ENCODE measurements at places on chromosomes 6 and 20.

DNA sequence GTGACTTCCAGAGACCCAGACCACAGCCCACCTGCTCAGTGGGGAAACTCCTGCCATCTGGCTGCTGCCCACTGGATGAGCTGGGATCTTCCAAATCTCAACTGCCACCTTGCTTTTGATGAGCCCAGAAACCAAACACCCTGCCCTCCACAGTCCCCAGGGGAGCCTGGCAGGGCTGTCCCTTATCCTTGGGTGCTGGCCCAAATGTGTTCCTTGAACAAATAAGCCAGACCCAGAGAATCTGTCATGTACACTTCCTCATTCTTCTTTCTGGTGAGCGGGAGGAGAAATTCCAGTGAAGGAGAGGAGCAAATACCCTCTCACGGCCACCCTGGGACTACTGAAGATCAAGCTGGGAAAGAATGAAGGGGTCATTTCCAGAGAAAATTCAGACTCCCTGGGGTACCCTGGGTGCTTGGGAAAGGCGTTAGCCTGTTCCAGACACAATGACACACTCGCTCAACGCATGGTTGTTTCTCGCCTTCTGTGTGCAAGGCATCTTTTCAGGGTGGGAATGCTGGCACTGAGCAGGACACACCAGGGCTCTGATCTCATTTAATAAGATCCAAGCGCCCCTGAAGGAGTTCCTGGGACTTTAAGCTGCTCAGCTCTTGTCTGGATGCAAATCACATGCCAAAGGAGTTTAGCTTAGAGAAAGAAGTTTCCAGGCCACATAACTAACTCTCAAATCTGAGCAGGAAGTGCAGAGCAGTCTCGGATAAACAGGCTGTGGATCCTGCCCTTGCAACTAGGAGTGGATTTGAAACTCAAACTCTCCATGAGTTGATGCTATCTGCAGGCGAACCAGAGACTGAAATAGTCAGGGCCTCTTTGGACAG, 38.5 kb downstream of the PXDC1 start:
- no peak overlapping the region for H3K27ac ChIP-seq
- no peak overlapping the region for H3K4me3 ChIP-seq
- no peaks in the 10 kb centered on the region for H3K36me3 ChIP-seq
- no peaks in the 10 kb centered on the region for H3K4me1 ChIP-seq
- DNase-seq = no peak

DNA sequence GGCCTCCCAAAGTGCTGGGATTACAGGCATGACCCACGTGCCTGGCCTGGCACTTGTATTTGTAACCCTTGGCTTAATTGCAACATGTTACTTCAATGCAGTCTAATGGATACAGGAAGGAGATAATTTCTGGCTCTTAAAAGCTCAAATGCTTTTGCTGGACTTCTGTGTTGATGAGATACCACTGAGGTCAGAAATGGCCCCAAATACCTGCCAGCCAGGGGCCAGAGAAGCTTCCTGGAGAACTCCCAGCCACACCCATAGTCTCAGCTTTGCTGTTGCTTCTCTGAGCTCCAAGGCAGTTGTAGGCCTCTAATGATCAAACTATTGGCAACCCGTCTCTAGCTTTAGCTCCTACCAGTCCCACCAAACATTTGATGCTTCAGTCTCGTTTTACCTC, 14.2 kb upstream of the ZNFX1 start:
- no peaks in the 10 kb centered on the region for H3K4me1 ChIP-seq
- no peaks in the 10 kb centered on the region for H3K27me3 ChIP-seq
- H3K4me3 ChIP-seq = no peak overlapping the region
- H3K36me3 ChIP-seq = peaks cover 42% of the 10 kb centered on the region

- no peaks in the 10 kb centered on the region for H3K27me3 ChIP-seq
- no peak overlapping the region for H3K27ac ChIP-seq
- no peak overlapping the region for H3K4me3 ChIP-seq
- no peak for DNase-seq
Observed at GRCh38 chr6:123519189-123519505, 117.6 kb downstream of the TRDN start.

GRCh38 chr20:52524861-52525260, 333.3 kb upstream of the ZFP64 start:
- no peaks in the 10 kb centered on the region for H3K4me1 ChIP-seq
- no peaks in the 10 kb centered on the region for H3K36me3 ChIP-seq
- no peak overlapping the region for H3K4me3 ChIP-seq
- no peaks in the 10 kb centered on the region for H3K27me3 ChIP-seq
- no peak overlapping the region for H3K27ac ChIP-seq
- DNase-seq = no peak

GRCh38 chr6:84766118-84766798, 1.9 kb upstream of the TBX18 start:
- no peaks in the 10 kb centered on the region for H3K4me1 ChIP-seq
- H3K36me3 ChIP-seq = no peaks in the 10 kb centered on the region
- no peak overlapping the region for H3K4me3 ChIP-seq
- H3K27me3 ChIP-seq = peaks cover 75% of the 10 kb centered on the region
- DNase-seq = no peak
- no peak overlapping the region for H3K27ac ChIP-seq

- no peak overlapping the region for H3K4me3 ChIP-seq
- no peaks in the 10 kb centered on the region for H3K36me3 ChIP-seq
- no peak for DNase-seq
- H3K27me3 ChIP-seq = no peaks in the 10 kb centered on the region
Observed at GRCh38 chr6:163963205-163964120, 548.9 kb downstream of the QKI start.

DNA sequence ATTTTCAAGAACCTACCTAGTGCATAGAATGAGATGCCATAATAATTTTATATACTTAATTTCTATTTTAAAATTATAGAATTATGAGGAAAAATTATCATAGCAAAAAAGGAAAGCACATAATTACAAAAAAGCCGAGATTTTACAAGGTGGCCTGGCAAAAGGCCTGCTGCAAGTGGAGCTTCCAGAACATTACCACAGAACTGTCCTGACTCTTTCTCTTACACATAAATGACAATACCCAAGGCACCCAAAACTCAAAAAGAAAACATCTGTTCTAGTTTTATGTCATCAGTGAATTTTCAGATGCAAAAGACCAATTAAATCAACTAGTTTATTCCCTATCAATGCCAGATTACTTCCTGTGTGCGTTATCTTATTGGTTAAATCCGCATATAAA, 74.2 kb downstream of the FILIP1 start:
- H3K4me1 ChIP-seq = no peaks in the 10 kb centered on the region
- no peaks in the 10 kb centered on the region for H3K36me3 ChIP-seq
- no peaks in the 10 kb centered on the region for H3K27me3 ChIP-seq
- no peak overlapping the region for H3K27ac ChIP-seq
- no peak overlapping the region for H3K4me3 ChIP-seq

Data from neuronal stem cell (in vitro differentiated cells).